Motor neuron (in vitro differentiated cells): ENCODE measurements at places on chromosomes 11 and 22.

- no peak for ATAC-seq
Observed at GRCh38 chr11:1703146-1703545, 6.2 kb downstream of the KRTAP5-6 start.

DNA sequence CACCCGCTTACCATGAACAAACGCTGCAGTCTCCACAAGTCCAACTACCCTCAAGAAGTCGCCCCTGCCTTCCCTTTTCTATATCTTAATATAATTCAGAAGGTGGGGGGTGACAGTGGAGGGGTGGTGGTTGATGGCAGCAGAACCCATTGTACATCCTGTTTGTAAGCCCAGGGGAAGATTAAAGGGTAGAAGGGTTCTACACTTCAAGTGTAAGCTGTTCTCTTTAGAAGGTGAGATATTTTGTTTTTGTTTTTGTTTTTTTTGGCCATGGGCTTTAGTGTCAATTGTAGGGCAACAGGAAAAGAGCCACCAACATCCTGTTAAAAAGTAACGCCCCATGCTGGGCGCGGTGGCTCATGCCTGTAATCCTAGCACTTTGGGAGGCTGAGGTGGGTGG, 34.9 kb upstream of the RRAS2 start:
- ATAC-seq, result no peak

DNA sequence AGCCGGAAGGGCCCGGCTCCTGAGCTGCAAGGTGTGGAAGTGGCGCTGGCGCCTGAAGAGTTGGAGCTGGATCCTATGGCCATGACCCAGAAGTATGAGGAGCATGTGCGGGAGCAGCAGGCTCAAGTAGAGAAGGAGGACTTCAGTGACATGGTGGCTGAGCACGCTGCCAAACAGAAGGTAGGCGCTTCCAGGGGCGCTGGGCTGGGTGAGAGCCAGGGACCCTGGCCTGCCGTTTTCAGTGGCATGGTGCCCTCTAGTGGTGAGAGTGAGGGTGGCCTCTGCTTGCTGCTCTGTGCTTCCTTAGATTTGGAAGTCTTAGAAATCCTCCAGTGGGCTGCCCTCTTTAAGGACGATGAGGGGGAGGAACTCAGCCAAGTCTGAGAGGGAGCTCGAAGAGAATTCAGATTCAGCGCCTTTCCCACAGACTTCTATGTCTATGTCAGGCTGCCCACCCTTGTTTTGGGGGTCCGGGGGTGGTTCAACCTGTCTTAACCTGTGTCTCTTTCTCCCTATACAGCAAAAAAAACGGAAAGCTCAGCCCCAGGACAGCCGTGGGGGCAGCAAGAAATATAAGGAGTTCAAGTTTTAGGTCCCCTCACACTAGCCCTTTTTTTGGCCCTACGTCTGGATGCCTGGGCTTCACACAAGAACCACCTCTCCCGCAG, 1.8 kb upstream of the PACS1 start:
- ATAC-seq, result peak; percentile 26

GRCh38 chr11:16986434-16987204, 27.6 kb downstream of the PLEKHA7 start:
- ATAC-seq, result no peak

GRCh38 chr11:36149538-36150242, 139.5 kb downstream of the COMMD9 start:
- peak; percentile 97 for ATAC-seq
